A549 treated with RU486 at 1 μM for 4 hours (cell line): ENCODE measurements at places on chromosomes 16 and 17. TPM values are rescaled to one million over a fixed set of nuclear protein-coding genes. Genes with fewer than 3 reads are reported as not detected.

SHBG gene
- total RNA-seq = 0.47 to 0.70 TPM (median 0.64 TPM) in 5 replicates

PSMD3 gene
- total RNA-seq = 149 to 180 TPM (median 173 TPM) in 5 replicates

DNAAF8 gene
- total RNA-seq = 0.91 to 2.0 TPM (median 1.6 TPM) in 5 replicates

SECTM1 gene
- 0.79 to 2.0 TPM (median 1.0 TPM) in 5 replicates for total RNA-seq

ATMIN gene
- total RNA-seq = 27.5 to 32.8 TPM (median 31.6 TPM) in 5 replicates

CUEDC1 gene
- 41.9 to 56.1 TPM (median 52.0 TPM) in 5 replicates for total RNA-seq
